ENCODE measurements at places on chromosomes 7 and 10.

- no peak for DNase-seq
Observed at GRCh38 chr10:4672201-4672600, 153.8 kb upstream of the AKR1E2 start.

- DNase-seq = no peak
Observed at GRCh38 chr7:13279854-13280435, 592.5 kb downstream of the ARL4A start.

DNA sequence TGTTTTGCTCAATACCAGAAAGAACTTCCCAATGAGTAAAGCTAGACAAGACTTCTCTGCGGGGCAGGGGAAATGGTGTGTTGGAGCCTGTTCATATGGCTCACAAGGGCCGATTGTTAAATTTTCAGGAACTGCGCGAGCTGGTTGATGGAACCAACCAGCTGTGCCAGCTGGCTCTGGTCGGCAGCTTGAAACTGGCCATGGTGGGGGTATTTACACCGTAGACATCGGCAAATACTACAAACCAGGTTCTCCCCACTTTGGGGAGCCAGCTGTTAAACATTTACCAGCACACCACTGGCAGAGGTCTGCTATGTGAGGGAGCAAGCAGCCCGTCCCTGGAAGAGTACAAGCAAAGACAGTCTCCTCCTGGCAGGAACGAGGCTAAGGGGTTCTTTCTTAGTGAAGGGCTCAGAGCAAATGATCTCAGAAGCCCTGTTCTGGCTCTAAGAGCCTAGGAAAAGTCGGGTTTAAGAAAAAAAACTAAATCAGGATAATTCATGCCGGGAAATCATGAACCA is 8.8 kb upstream of the ZMIZ1 start:
- DNase-seq = no peak

DNA sequence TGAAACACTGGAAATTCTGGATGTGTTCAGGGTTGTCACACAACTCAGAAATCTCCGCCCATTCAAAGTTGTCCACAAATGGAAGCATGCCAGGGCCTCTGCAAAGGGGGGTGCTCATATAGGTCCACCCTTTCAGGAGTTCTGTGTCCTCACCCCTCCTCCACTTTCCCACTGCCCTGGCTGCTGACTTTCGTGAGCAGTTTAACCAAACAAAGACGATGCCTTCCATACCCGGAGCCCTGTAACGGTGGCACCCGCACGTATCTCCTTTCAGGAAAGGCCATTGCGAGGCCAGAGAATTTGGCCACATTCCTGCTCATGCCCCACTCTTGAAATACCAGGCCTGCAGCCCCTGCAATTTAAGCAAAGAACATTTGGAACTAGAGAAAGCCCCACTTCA is 1.4 kb downstream of the CPXM2 start:
- DNase-seq = no peak

DNA sequence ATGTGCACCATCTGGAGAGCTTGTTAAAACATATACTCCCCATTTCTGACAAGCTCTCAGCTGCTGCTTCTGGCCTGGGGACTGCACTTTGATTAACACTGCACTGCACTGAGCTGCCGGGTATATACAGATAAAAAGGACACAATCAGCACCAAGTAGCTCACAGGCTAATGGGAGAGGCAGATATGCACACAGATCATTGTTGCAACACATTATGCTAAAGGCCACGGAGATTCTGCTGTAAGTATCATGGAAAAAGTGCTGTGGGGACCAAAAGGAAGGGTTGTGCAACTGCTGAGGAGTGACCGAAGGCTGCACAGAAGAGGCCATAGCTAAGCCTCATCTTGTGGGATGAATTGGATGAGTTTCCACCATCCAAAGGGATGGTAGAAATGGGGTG is 455.2 kb downstream of the SORCS3 start:
- DNase-seq = no peak

GRCh38 chr10:2225609-2226008 is 488.3 kb upstream of the ADARB2 start:
- no peak for DNase-seq

- DNase-seq = no peak
Observed at GRCh38 chr7:105613611-105614330, 32.5 kb upstream of the EFCAB10 start.

DNA sequence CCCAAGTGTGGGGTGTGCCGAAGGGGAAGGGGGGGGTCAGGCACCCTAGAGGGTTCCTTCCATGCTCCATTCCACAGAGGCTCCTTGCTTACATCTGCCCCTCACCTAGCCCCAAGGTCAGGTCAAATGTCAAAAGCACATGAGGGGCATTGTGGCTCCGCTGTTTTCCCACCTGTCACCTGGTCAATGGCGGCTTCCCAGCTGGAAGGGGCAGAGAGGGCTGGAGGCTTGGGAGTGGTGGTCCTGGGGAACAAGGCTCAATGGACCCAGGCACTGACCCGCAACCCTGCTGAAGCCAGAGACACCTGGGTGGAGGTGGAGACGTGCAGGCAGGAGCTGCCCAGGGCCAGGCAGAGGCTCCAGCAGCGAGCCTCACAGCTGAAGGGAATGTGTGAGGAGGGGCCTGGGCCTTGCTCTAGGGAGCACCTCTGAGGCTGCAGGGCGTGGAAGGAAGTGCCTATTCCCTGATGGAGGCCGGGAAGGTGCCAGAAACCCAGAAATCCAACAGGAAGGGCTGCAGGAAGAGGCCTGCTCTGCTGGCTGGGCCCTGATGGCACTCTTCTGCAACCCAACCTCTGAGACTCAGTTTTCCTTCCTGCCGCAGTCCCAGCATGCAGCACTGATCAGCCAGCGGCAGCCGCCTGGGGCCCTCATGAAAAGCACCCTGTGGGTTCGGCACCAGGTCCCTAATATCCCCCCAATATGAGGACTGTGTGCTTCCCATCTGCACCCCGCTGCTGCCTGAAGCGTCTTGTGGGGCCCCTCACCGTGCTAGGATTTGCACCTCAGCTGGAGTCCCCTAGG is 16.0 kb downstream of the RASGEF1A start:
- DNase-seq = no peak

- DNase-seq = no peak
Observed at GRCh38 chr10:110434489-110435096, 63.1 kb upstream of the DUSP5 start.

GRCh38 chr7:50697748-50698147 is 84.9 kb downstream of the GRB10 start:
- no peak for DNase-seq

DNA sequence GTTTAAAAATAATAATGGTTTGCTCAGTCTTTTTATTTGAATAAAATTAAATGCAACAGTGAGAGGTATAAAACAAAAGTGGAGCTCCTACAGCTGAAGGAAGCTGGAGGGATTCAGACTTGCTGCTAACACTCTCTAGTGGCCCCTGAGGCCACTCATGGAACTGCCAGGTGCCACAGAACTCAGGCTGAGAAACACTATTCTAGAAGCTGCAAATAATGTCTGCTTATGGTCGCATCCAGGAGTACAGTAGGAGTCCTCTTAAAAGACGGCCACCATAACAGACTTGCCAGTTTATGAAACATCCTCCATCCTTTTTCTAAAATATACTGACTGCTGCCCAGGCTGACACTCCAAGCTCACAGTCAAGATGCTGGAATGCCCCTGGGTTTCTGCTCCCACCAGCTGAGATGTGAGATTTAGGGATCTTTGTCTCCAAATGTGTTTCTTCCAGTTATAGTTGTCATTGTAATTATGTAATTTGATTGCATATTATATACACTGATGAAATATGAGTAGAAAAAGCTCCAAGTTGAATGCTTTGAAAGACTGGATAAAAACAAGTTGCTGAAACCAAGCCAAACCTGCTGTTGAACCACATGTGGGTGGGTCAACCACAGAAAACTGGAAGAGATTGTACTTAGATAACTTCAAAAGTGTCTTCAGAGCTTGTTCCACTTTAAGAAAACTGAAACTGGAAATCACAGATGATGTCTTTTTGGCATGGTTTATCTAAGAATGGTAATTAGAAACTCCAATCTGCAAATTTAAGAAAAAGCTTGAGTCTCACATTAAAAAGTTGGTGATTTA is 213.7 kb upstream of the AOAH start:
- no peak for DNase-seq
